Renal pelvis (tissue), 12 donors: ENCODE measurements at places on chromosomes 3 and 15. TPM values are rescaled to one million over a fixed set of nuclear protein-coding genes. Genes with fewer than 3 reads are reported as not detected.

Gene C3orf70
- polyA plus RNA-seq = 7.5 TPM

Gene ZMYND10
- 3.9 TPM for polyA plus RNA-seq

Gene SCAANT1
- polyA plus RNA-seq = 0.61 TPM

Gene IRAK2
- polyA plus RNA-seq = 0.71 TPM

Gene MYL3
- 28.2 TPM for polyA plus RNA-seq

Gene C2CD4A
- polyA plus RNA-seq = 0.30 TPM

Gene GRM2
- polyA plus RNA-seq = 0.34 TPM

Gene ROPN1B
- 0.58 TPM for polyA plus RNA-seq

Gene MORC1
- 0.64 TPM for polyA plus RNA-seq

Gene SELENOT
- 113 TPM for polyA plus RNA-seq

Gene CDV3
- 126 TPM for polyA plus RNA-seq

Gene SLC6A1
- polyA plus RNA-seq = 1.2 TPM

Gene RAMAC
- 37.2 TPM for polyA plus RNA-seq

Gene EMC7
- polyA plus RNA-seq = 84.8 TPM

Gene CDCP1
- 1.4 TPM for polyA plus RNA-seq

Gene CYP8B1
- 1.5 TPM for polyA plus RNA-seq

Gene CIDEC
- polyA plus RNA-seq = not detected

Gene CHST13
- 11.0 TPM for polyA plus RNA-seq

Gene GOLGA6L4
- polyA plus RNA-seq = 10.1 TPM

Gene TGM4
- polyA plus RNA-seq = 0.13 TPM

Gene ZKSCAN7
- polyA plus RNA-seq = 17.7 TPM

Gene SLC12A1
- 352 TPM for polyA plus RNA-seq

Gene ADCY5
- polyA plus RNA-seq = 11.2 TPM

Gene INSYN1
- 26.9 TPM for polyA plus RNA-seq

Gene ZPLD1
- polyA plus RNA-seq = 0.41 TPM

Gene SAMD7
- not detected for polyA plus RNA-seq

Gene NCBP2
- 88.6 TPM for polyA plus RNA-seq

Gene TFG
- polyA plus RNA-seq = 134 TPM

Gene TMEM62
- 11.1 TPM for polyA plus RNA-seq

Gene RARB
- polyA plus RNA-seq = 39.7 TPM

Gene VGLL3
- polyA plus RNA-seq = 5.5 TPM

Gene FHIT
- 25.5 TPM for polyA plus RNA-seq

Gene ACKR2
- polyA plus RNA-seq = 2.4 TPM

Gene CRYGS
- polyA plus RNA-seq = 13.0 TPM
